Activated CD4-positive, alpha-beta T cell treated with anti-CD3 and anti-CD28 coated beads, Interleukin-2, amount 10 ng/mL, durations not matched to agents 24 days and 14 days (primary cell): ENCODE measurements at places on chromosomes 4 and X.

DNA sequence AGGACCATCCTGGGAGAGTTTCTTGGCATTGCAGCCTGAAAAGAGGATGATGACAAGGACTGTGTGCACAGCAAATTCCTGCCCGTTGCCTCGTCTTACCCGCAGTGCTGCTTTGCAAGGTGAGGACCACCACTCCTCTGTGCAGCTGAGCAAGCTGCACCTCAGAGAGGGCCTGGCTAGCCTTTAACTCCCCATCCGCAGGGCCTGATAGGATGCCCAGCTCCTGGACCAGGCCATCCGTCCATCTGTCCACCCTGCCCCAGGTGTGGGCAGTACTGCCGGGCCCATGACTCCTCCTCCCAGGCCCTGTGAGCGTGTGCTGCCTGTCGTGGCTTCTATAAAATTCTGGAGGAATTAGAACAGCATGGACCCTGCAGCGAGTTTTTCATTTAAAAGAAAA is 43.9 kb upstream of the PPP2R2C start:
- no peak for DNase-seq

- peak; percentile 72 for DNase-seq
Measured at GRCh38 chrX:55057675-55058249, 17.1 kb upstream of the PAGE2B start.

- no peak for DNase-seq
Measured at GRCh38 chr4:145756244-145756643, 76.3 kb downstream of the C4orf51 start.

GRCh38 chr4:88693792-88694191 is 3.8 kb downstream of the NAP1L5 start:
- DNase-seq, result no peak

- DNase-seq, result no peak
Measured at GRCh38 chr4:23166407-23166806, 473.7 kb downstream of the GBA3 start.

- no peak for DNase-seq
Measured at GRCh38 chr4:139582044-139582443, 26.0 kb upstream of the SETD7 start.

DNA sequence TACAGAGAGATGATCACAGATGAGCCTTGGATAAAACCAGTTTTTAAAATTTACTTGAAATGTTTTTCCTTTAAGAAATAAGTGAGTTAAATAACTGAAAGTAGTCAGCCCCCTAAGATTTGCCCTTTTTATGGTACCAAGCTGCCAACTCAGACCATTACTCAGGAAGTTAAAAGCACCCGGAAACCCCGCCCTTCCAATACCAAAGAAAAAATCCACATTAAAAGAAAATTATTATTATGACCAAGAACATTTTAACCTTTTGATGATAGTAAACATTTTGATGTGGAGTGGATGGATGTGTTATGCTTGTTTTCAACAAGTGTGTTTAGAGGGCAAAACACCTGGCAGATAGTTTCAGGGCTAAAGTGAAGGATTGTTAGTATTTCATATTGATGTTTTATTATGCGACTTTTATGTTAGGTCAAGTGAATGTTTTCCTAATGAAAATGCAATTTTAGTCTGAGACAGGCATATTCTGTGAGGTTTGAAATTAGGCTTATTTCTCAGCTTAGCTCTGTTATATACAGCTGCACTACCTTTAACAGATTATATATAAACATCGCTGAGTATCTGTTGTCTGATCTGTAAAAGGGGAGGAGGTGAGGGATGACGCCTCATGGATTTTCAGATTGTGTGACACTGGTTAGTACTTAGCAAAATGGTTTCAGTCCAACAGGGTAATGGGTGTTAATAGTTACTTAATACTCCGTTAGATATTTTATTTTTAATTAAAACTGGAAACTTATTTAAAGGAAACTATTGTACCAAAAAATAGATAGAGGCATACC is 89.0 kb downstream of the KDM6A start:
- DNase-seq, result no peak

DNA sequence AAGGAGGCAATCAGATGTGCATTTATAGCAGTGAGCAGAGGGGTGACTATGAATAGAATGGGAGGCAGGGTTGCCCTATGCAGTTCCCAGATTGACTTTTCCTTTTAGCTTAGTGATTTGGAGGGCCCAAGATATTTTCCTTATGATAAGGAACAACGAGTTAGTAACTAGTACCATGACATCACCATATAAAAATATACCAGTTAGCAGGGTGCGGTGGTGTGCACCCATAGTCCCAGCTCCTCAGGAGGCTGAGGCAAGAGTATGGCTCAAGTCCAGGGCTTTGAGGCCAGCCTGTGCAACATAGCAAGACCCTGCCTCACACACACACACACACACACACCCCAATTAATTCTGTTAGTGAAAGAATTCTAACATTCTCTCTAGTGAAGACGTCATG is 53.0 kb downstream of the IL13RA2 start:
- no peak for DNase-seq

DNA sequence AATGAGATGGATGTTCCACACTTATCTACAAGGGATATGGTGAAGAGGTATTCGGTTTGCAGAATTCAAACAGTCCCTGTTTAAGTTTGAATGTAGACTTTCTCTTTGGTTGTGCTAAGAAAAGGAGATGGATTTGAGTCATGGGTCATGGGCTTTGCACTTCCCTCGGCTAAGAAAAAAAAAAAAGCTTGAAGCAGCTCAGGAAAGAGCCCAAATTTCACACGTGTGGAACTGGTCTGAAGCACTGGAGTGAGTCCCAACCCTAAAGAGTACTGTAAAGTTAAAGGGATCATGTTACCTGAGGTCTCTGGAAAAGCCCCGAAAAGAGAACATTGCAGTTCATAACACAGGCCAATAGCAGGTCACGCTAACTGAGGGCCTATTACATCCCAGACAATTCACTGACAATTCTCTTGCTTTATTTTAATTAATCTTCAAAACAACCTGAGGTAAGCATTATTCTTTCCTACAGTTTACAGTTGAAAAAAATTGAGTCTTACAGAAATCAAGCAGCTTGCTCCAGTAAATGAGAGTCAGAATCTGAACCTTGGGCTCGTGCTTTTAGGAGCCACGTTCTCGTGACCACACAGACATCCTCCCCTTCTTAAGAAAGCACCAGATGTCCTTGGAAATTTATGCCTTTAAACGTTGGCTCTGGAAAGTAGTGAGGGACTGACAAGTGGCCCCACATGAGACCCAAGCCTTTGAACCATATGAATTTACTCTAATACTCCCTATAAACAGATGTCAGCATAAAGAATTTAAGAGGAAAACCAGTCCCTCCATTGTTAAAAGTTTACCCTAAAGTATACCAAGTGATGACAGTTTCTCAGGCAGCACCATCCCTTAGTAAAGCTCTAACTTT is 89.3 kb downstream of the MAD2L1 start:
- no peak for DNase-seq
